ENCODE measurements at places on chromosomes 6 and 20.

DNA sequence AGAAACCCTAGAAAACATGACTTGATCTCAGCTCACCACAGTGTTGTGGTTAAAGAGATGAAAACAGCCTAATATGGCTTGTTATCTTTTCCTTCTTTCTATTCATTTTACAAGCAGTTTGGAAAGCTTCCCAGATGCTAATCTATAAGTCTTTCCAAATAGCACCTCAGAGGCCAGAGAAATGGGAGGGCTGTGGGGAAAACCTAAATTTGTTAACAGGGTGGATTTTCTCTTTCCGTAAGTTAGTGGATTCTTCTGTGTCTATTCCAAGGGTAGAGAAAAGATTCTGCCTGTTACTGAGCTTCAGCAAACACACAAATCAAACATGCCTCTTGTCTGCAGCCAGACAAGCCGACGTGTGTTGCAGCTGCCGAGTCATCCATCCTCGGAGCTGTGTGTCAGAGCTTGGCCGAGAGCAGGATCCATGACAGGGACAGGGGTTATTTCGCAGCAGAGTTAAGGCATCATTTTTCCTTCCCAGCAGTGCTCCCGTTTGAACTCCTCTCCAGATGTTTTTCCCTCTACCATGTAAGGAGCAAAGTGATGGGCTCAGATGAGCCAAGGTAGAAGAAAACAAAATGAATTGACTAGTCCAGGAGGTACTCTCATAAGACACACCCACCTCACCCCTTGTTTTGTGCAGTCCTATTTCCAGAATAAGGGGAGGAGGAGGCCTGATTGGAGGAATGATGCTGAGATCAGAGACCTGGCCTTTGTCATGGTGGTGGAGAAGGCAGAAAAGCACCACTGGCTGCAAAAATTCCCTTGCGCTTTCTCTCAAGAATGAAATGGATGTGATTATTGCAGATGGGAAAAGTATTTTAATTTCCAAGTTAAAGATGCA, 560.0 kb downstream of the C6orf118 start:
- DNase-seq = no peak

DNA sequence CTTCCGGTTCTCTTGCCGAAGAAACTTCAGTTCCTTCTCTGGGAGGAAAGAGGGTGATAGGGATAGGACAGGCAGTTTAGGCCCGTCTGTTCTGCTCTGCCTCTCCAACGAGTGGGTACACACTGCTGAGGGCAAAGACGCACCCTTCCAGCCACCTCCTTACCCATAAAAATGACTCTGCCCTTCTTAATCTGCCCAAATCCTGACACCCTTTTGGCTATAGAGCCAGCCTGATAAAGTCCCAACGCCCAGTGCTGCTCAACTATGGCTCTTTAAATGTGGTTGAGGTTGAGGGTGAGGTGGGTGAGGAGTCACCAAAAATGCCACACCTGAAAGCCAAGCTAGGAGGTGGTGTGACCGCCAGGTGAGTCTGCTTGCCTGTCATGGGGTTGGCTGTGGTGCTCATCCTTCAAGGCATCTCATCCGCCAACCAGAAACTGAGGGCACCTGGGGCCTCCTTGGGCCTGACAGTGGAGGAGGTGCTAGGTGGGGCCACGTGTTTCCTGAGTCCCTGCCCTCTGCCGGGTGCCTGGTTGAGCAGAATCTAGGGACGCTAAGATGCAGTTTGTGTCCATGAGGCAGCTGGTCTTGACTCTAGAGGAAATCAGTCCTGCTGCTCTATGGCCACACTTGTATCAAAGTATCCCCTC, 16.3 kb downstream of the CCDC167 start:
- no peak for DNase-seq

DNA sequence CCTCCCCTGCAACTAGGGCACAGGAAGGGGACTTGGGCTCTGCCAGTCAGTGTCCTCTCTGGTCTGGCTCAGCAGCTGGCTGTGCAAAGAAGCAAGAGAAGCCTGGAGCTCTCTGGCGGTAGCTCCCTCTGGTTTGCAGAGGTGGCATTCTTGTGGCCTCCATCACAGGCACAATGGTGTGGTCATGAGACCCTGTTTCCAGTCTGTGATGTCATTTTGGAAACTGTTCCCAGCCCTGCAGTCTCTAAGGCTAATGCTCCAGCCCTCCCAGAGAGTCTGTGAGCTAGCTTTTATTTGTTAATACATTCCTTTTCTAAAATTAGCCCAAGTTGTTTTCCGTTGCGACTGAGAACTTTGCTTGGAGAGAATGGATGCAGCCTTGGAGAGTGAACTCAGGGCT, 69.5 kb upstream of the FOXQ1 start:
- no peak for DNase-seq

GRCh38 chr6:87658516-87658915, 43.5 kb downstream of the AKIRIN2 start:
- no peak for DNase-seq

- no peak for DNase-seq
Observed at GRCh38 chr6:34213772-34214171, 22.9 kb upstream of the HMGA1 start.

- peak; percentile 76 for DNase-seq
Observed at GRCh38 chr6:31834367-31835250, 7.1 kb downstream of the HSPA1B start.

DNA sequence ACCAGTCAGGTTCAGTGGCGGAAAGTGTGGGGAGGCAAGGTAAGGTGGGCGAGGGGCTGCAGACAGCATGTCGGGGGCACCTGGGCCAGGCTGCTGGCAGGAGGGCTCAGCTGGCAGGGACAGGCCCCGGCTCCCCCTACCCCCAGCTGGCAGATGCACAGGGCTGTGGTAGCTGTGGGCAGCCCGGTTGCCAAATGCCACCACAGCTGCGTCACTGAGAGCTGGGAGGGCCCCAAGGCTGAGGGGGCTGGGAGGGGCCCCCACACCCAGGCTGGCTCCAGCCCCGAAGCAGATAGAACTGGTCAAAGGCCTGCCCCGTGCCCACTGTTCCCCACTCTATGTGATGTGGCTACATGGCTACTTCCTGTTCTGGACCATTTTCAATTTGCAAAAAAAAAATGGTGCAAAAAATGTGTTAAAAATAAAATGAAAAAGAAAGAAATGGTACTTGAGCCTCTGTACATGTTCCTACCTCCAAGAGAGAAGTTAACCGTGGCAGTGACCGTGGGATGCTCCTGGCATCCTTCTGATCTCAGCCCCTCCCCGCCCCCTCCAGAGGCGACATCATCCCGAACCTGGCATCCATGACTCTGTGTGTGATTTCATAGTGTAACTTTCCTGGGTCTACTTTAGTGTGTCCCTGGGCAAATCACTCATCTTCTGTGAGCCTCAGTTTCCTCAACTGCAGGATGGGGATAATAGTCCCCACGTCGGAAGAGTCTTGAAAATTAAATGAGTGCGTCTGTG, 64.4 kb downstream of the UBE2V1 start:
- peak; percentile 15 for DNase-seq

DNA sequence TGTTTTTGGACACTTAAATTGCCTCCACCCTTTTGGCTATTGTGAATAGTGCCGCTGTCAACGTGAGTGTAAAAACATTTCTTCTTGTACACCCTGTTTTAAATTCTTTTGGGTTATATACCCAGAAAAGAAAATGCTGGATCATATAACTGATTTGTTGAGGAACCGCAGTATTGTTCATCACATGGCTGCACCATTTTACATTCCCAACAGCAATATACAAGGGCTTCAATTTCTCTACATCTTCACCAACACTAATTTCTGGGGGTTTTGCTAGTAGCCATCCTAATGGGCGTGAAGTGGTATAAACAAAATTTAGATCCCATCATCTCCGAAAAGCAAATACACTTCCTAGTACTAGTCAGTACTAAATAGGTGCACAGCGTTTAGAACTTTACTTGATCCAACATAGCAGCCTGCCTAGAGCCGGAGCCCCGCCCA, 579 bp upstream of the BPHL start:
- DNase-seq = no peak

DNA sequence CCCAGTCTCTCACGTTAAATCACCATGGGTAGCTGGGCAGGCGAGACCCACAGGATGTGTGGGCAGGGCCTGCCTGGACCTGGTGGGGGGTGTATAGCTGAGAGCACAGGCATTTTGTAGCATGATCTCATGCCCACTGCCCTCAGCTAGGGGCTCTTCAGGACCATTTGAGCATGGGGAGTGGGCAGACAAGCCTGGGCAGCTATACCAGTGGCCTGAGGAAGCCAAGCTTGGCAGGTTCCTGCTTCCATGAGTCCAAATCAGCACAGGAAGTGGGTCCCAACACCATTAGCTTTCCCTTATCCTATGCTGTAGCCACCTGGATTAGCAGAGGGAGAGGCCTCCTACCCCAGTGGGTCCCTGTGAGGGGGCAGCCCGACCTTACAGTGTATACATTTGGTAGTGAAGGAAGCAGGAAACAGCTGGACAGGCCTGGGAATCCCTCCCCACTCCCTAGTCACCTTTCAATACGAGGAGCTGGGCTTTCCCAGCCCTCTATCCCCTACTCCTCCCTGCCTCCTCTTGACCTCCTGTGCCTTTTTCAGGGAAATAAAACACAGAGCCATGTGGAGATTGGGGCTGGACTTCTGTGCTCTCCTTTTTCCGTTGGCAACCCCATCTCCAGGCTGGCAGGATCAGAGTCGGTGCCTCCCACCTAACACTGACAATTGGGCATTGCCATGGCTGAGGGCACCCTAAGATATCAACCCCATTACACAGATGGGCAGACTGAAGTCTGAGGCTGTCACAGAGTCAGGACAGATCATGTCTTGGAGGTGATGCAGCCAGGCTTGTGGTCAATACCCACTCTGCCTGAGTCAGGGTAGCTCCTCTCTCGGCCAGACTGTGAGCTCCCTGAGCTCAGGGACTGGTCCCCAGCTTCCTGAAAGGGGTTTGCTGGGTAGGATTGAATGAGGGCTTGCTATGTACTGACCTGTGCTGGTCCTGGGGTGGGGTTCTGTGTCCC, 59.8 kb downstream of the MRPL14 start:
- DNase-seq = no peak

DNA sequence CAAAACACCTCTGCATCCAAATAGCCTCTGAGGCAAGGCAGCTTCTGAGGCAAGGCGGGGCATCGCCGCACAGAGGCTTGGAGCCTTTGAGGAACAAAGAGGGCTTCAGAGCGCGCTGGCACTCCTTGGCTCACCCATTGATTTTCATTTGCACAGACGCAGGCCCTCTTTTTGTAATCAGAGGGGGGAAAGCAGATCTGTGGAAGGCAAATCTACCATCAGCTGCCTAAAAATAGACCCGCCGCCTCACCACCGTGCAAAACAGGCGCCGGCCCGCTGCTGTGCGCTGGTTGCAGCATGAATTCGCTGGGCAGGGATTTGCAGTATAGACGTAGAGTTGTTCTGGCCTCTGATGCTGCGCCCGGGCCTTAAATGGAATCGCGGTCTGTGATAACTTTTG, 69.9 kb upstream of the STMND1 start:
- DNase-seq = no peak

DNA sequence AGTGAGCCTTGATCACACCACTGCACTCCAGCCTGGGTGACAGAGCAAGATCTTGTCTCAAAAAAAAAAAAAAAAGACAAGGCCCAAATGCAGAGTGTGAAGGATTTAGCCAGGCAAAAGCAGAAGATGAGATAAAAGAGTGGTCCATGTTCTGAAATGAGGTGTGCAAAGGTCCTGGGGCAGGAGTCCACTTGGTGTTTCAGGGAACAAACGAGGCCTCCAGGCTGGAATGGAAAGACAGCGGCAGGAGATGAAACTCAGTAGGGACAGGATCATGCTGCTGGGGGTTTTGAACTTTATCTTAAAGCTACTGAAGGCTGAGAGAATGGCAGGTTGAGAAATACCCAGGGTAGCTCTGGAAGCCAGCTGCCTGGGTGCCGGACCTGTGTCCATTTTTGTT, 178.2 kb downstream of the ZMYND8 start:
- no peak for DNase-seq
